MCF 10A (cell line): ENCODE measurements at places on chromosomes 3 and 15. TPM values are rescaled to one million over a fixed set of nuclear protein-coding genes. Genes with fewer than 3 reads are reported as not detected.

DNA sequence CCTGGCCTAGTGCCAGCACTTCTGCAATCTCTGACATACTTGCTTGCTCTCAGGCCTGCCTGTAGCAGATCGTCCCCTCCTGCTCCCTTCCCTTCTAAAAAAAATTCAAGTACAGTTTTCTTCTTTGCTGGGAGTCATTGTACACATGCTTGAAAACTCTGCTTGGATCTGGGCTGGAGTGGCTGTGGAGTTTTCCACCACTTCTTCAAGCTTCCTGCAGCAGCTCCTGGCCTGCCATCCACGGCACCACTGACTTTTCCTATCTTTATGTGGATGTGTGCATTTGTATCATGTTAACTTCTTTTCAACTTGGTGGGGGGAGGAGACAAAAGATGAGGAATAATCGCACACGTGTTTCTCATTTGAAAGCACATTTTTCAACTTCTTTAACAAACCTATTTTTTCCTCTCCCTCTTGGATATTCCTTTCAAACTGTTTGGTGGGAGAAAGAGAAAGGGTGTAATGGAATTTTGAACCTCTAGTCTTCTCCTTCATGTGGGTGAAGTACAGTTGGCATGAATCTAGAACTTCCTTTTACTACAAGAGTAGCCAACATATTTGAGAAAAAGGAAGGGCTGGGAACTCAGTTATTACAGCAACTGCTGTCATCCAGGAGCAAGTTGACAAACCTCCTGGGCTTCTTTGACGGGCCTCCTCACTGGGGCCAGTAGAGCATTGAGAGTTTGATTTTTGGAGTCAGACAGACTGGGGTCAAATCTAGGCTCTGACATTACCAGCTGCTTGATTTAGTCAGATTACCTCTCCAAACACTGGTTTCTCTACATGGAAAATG is 61.2 kb upstream of the LRTM1 start:
- DNase-seq, result peak; percentile 54

DNA sequence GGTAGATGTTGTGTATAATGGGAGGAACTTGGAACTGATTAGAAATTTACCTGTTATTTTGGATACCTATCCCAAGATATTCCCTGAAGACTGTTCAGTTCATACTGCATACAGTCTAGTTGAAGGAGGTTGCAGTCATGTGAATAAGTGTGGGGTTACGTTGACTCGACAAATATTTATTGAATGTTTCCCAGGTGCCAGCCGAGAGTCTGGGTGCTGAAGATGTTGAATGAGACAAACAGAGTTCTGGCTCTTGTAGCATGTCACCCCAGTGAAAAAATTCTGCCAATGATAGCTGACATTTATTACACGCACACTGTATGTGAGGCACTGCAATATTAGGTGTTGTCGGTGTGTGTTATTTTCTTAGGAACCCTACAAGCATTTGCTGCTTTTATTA is 176.0 kb downstream of the KCNMB2 start:
- no peak for DNase-seq

DNA sequence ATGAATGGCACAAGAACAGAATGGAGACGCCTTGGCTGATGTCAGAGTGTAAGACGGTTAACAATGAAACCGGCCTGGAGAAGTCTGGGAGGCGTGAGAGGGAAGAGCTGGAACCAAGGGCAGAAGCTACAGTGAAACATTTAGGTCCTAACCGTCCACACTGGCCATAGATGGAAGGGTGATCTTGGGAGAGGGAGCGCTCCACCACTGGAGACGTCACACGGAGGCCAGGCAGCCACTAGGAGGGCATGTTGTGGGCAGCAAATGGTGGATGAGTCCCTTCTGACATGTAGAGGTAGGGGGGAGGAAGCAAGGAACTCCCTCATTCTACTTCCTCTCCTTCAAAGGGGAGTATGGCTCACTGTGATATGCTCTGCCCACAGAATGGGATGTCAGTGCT is 23.8 kb downstream of the FEM1B start:
- DNase-seq, result no peak

DNA sequence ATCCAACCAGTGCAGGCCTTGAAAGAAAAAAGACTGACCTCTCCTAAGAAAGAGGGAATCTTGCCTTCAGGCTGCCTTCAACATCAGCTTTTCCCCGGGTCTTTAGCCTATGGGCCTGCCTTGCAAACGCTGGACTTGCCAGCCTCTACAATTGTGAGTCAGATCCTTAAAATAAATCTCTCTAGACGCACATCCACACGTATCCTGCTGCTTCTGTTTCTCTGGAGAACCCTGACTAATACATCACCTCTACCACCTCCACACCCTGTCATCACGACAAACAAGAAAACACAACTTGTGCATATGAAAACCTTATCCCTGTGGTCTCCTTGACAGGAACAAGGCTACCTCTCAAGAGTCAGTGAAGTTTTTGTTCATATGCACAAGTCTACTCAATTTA is 11.8 kb downstream of the CYFIP1 start:
- peak; percentile 71 for DNase-seq

- no peak for DNase-seq
These were observed 49.8 kb downstream of the EXOG start for GRCh38 chr3:38545983-38546382.

- no peak for DNase-seq
These were observed 624.8 kb upstream of the LMCD1 start for GRCh38 chr3:7876741-7877297.

The SPATA12 gene
- 0.12 TPM in 1 of 2 replicates, not detected in the other for total RNA-seq

The HHLA2 gene
- total RNA-seq, result not detected in 2 replicates

The FSTL1 gene
- 49.4 and 56.4 TPM in 2 replicates for total RNA-seq

The PLCB2 gene
- total RNA-seq, result 0.15 and 0.84 TPM in 2 replicates

The POC1A gene
- 7.5 and 9.8 TPM in 2 replicates for total RNA-seq

The GUCA1C gene
- total RNA-seq, result not detected in 2 replicates

The PLIN1 gene
- total RNA-seq, result 0.09 and 0.17 TPM in 2 replicates

The GRIP2 gene
- not detected in 2 replicates for total RNA-seq

The SUSD5 gene
- 3.4 and 3.8 TPM in 2 replicates for total RNA-seq

The PCSK6 gene
- total RNA-seq, result 29.8 and 30.8 TPM in 2 replicates
